ENCODE measurements at places on chromosomes 12 and 14.
A peak's percentile ranks its signal among the peaks of the same experiment; 100 is the strongest.

- no peak for DNase-seq
Observed at GRCh38 chr14:105488781-105489541, 2.1 kb upstream of the TEDC1 start.

DNA sequence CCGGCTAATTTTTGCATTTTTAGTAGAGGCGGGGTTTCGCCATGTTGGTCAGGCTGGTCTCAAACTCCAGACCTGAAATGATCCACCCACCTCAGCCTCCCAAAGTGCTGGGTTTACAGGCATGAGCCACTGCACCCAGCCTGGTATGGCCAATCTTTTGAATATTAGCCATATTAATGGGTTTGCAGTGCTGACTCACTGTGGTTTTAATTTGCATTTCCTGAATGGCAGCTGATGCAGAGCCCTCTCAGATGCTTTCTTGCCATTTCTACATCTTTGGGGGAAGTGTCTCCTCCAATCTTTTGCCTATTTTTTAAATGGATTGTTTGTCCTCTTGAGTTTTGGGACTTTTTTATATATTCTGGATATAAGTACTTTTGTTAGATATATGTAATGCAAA is 55.5 kb upstream of the NPAS3 start:
- no peak for DNase-seq

GRCh38 chr12:6328945-6329702 is 12.8 kb downstream of the TNFRSF1A start:
- no peak for DNase-seq

DNA sequence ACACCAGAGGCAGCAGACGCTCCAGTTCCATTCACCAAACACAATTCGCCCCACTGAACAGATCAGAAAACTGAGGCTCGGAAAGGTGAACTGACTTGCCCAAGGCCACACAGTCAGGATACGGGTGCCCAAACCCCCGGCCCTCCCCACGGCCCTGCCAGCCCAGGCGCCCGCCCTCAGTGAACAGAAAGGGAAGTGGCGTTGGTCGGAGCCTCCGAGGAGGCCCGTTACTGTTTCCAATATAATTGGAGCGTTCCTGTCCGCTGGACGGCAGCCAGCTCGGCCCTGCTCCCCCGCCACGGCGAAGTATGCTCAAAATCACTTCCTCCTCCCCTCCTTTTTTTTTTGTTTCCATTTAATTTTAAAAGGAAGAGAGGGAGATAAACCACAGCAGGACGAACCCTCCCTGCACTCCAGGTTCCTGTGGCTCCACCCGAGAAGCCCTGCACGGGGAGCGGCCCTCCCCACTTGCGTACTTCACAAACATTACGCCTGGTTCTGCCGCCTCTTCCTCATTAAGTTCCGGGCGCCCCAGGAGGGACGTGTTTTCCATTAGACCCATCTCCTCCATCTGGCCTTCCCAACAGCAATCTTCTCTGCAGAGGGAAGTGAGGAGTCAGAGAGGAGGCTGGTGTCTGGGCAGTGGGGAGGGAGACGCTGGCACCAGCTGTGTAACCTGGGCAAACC is 61.1 kb downstream of the NCOR2 start:
- peak; percentile 85 for DNase-seq

GRCh38 chr12:121769831-121770301 is 23.6 kb downstream of the RHOF start:
- no peak for DNase-seq

GRCh38 chr12:6061660-6062059 is 62.8 kb downstream of the VWF start:
- DNase-seq, result no peak

DNA sequence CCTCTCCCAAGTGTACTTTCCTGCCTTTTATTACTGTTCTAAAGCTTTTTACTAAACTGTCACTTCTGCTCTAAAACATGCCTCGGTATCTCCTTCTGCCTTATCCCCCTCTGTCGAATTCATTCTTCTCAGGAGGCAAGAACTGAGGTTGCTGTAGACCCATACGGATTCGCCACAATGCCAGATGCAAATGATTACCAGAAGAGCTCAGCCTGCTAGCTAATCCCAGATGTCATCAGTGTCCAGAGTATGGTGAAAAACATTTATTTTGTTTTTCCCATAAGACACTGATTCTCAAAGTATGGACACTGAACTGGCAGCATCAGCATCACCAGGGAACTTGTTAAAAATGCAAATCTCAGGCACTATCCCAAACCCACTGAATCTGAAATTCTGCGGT is 359.3 kb downstream of the TMTC2 start:
- DNase-seq, result no peak

- peak; percentile 87 for DNase-seq
Observed at GRCh38 chr12:27703720-27704452, 6.7 kb upstream of the MRPS35 start.

DNA sequence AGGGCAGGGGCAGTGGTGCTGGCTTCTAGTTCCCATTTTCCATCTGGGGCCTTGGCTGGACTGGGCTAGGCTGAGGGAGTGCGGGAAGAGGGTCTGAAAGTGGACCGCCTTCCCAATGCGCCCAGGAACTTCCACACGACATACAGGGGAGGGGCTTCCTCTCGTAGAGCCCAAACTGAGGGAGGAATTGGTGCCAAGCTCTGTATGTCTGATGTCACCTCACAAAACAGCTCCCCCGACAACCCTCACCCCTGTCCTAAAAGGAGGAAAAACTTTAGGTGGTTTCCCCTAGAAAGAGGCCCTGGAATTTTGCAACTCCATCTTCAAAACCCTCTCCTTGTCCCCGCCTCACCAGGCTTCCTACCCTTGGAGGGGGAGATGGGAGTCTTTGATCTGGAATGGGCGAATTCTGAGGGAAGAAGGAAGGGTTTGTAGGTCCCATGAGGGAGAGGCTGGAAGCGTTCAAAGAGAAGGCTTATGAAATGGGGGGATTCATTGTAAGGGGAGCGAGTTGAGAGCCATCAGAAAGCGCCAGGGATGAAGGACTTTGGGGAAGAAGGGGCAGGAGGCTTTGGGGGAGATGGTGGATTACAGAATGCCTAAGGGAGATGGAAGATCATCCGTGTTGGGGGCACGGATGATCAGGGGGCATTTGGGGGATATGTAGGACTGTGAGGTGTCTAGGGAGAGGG is 844 bp downstream of the GLTP start:
- peak; percentile 46 for DNase-seq

DNA sequence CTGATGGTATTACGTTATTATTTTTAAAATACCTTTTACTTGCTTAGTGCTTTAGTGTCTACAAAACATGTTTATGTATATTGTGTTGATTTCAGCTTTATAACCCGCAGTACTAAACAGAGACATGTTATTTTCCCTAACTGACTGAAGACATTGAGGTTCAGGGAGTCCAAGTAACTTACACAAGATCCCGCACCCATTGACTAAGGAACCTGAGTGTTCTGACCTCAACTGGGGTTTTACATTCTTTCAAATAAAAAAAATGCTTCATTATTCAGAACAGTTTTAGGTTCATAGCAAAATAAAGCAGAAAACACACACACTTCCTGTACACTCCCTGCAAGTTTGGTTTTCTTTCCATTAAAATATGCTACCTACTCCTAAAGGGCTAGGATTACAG is 60.4 kb upstream of the METAP2 start:
- DNase-seq, result no peak

GRCh38 chr12:99024191-99024590 is 379.1 kb downstream of the APAF1 start:
- no peak for DNase-seq

- DNase-seq, result peak; percentile 63
Observed at GRCh38 chr12:4141348-4142270, 132.0 kb upstream of the CCND2 start.

- DNase-seq, result peak; percentile 3
Observed at GRCh38 chr14:86673523-86673969, 1143.6 kb downstream of the FLRT2 start.

GRCh38 chr14:51084507-51084906 is 10.4 kb downstream of the TRIM9 start:
- no peak for DNase-seq

DNA sequence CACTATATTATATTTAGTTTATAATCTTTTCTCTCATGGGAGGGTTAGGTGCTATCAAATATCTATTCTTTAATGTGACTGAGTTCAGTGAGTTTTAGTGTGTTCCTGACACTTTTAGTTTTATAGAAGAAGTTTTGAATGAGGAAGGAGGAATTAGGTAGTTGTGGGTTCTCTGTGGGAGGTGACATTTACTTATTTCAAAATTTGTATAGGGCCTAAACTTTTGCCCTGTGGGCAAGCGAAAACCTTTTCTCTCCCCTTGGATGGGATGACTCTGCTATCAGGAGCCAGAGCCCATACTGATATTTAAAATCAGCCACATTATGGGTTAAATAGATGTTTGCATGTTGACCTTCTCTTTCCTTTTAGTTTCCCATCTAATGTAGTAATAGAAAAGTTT is 43.6 kb downstream of the SPATS2 start:
- DNase-seq, result no peak

- DNase-seq, result no peak
Observed at GRCh38 chr12:9756706-9757105, 4.0 kb downstream of the CD69 start.

DNA sequence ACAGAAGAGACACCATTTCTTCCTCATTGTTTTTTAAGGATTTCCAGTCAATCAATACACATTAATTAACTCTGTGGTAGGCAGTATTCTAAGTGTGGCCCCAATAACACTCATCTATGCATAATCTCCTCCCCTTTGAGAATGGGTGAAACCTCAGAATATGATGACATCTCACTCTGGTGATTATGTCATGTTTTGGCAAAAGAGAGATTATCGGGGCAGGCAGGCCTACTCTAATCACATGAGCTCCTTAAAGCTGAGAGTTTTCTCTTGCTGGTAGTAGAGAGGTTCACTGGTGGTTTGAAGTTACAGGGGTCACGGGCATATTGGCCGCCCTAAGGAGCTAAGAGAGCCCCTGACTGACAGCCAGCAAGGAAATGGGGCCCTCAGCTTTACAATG is 7.1 kb upstream of the LGMN start:
- no peak for DNase-seq

DNA sequence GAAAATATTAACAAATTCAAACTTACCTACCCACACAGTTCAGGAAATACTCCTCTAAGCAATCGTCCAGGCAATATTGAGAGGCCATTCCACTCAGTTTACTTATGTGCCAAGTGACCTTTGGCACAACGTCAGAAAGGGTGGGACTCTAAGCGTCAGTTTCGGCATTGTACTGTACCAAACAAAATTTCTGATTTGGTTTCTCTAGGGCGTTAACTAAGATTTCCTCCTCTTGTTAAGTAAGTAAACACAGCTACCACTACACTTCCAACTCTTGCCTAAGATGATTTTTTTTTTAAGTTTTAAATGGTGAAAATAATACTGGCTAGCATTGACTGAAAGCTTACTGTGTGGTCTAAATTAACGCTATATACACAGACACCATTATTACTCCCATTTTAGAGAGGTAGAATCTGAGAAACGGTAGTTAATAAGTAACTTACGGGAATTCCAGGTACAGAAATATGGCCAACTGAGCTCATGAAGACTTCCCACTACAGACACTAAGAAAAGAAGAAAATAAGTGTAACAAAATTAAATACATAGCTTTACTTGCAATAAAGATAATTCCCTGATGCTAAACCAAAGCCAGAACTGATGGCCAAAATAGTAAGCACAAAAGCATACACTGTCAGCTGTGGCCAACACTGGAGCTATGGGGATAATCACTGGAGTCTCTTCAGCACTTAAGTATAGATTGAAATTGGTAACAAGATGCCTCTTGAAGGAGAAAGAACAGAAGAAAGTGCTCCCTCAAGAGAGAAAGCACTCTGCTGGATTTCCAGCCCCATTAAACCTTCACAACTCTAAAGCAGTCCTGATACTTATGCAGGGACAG is 76.1 kb downstream of the EPS8 start:
- DNase-seq, result no peak

- DNase-seq, result peak; percentile 73
Observed at GRCh38 chr12:122203301-122204166, at the start of gene B3GNT4. B3GNT4 (plus strand) TSS chr12:122203709; CDS start chr12:122204619, 910 bp downstream.

DNA sequence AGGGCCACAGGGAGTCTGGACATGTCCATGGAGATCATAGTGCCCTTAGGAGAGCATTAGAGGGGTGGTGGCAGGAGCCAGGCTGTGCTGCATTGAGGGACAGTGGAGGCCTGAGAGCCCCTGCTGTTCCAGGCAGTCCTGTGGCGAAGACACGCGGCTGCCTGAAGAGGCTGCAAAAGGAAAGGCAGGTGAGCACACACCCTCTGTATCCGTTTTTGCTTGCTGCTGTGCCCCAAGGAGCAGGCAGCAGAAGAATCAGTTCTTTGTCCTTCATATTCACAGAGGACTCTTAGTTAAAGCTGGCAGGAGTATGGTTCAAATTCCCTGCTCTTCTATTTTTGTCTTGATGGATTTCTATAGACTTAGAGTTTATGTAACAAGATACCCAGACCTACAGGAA is 4.5 kb downstream of the SLC35E3 start:
- DNase-seq, result peak; percentile 18

DNA sequence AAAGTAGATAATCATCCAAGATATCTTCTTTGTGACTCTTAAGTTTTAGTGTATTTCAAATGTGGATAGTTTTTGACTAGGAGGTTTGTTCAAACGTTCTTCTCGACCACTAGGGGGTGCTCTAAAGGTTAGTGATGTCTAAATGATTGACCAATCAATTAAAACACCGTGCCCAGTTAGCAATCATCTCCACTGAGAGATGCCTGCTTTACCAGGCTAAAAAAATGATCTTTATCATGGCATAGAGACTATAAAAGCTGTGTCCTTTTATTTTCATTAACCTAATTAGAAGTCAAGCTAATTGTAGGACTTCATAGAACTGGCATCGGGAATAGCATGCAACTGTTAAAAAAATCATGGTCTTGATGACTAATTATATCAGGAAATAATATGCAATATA is 153.9 kb downstream of the PRKCH start:
- peak; percentile 77 for DNase-seq

GRCh38 chr14:58884442-58884841 is 246.7 kb downstream of the DACT1 start:
- DNase-seq, result no peak

DNA sequence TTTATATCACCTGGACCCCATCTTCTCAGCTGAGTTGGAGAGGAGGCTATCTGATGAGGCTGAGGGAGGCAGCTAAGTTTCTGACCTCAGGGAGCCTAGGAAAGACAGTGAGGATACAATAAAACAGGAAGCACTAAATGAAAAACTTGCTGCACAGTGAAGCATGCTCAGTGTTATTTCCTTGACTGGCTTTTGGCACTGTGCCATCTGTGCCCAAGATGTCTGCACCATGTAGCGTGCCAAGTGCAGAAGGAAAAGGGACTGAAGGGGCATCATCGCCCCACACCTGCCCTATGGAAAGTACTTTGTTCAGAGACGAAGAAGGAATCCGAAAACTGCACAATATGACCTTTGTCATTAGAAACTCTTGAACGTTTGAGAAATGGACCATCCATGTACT is 102.7 kb downstream of the ANO4 start:
- DNase-seq, result no peak

- no peak for DNase-seq
Observed at GRCh38 chr12:94640134-94640928, 10.0 kb downstream of the TMCC3 start.

DNA sequence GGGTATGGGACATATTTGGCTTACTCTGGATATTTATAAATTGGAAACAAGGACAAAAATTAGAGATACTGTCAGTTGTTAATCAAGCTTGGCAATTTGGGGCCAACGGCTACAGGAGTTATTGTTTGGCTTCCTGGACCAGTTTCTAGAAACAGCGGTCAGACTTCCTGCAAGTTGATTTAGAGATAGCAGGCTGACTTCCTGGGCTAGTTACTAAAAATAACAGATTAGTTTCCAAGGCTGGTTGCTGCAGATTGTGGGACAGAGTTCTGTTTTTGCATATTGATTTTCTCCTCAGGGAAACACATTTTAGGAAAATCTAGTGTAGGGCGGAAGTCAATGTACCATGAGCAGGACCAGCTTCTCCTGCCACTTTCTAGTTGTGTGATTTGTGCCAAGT is 144.0 kb upstream of the TMPO start:
- no peak for DNase-seq

Data from tongue (tissue), 3 donors.